ENCODE measurements at places on chromosomes 7 and 10. TPM values are rescaled to one million over a fixed set of nuclear protein-coding genes. Genes with fewer than 3 reads are reported as not detected.

DNA sequence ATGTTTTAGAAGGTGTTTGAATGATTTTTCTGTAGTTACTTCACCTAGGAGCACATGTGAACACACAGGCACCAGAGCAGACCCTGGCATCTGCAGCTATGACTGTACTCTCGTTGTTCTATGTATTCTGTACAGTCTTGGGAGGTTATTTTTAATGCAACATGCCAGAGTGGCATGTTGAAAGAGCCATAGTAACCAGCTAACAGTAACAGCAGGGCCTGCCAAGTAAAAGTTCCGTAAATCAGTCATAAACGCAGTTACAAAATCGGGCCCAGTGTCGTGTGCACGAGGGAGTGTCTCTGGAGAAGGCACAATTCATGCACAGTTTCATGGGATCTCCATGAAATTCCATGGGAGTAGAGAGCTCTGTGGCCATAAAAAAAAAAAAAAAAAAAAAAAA is 108.3 kb upstream of the CDK6 start:
- peak; percentile 51 for DNase-seq

GRCh38 chr10:36493516-36493880 is 631.9 kb upstream of the ANKRD30A start:
- no peak for DNase-seq

- no peak for DNase-seq
Measured at GRCh38 chr10:53477313-53477675, 704.7 kb upstream of the MBL2 start.

- no peak for DNase-seq
Measured at GRCh38 chr10:68957654-68958053, 1.7 kb downstream of the DDX21 start.

DNA sequence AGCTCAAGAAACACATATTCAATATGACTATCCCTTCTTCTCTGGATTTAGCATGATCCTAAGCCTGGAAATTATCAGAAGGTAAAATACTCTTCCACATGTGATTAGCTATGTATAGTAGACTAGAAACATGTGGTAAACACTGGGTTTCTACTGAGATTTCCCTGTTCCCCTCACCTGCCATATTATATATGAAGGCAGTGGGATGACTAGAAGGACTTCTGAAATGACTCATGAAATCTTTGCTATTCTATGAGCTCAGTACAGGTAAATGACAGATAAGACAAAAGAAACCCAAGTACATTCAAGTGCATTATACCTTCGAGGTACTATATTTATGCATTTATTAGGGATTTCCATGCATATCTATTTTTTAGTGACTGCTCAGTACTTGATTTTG is 152.9 kb downstream of the DNAJB9 start:
- DNase-seq, result no peak

DNA sequence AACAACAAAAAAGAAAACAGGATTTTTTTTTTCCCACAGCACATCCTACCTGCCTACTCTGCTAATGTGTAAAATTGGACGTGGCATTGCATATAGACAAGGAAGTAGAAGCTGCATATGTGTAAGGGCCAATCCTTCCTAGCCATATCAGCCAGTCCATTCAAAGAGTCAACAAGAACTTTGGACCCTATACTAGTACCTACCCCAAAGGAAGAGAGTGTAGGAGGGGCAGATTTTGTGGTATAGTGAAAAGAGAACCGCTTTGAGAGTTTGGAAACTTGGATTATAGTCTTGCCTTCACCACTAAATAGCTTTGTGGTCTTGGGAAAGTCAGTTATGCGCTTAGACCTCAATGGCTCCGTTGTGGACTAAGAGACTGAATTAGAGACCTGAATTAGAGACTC is 12.1 kb upstream of the MCU start:
- no peak for DNase-seq

DNA sequence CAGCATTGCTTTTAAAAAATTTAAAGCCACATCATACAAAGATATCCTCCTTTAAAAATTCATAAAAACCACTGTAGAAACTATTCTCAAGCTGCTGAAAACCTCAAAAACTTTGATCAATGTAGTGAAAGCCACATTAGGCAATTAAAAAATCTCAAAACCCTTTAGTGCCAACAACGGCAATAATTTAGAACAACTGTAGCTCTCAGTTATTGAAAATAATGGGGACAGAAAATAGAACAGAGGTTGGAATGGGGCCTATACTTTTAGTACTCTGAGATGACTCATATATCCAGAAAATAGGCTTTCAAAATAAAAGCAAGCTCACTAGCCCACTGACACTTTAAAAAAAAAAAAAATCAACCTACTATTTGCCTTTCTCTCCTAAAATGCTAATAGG is 87.5 kb downstream of the GSAP start:
- DNase-seq, result no peak

- no peak for DNase-seq
Measured at GRCh38 chr7:50312250-50313162, 8.0 kb downstream of the IKZF1 start.

DNA sequence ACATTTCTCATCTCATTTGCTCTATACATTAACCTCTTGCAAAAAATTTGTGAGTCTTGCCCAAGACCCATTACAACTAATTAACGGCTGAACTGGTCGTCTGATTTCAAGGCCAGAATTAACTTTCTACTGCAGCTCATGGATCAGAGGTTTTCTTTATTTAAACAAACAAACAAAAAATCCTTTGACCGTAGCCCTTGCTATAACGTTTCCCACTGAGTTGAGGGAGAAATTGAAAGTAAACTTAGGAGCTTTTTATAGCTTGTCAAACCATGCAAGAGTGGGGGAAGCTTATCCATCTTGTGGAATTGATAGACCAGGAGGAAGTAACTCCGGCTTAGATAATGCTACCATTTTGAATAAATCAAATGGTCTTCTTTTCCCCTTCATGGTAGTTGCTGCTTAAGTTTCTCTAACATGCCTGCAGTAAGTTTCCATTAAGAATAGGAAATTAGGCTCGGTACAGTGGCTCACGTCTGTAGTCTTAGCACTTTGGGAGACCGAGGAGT is 3.3 kb downstream of the SRGN start:
- no peak for DNase-seq

GRCh38 chr10:77497748-77498147 is 139.9 kb downstream of the KCNMA1 start:
- no peak for DNase-seq

- DNase-seq, result no peak
Measured at GRCh38 chr7:90666186-90666585, 70.1 kb downstream of the CDK14 start.

GRCh38 chr7:122260336-122260735 is 44.2 kb downstream of the FEZF1 start:
- DNase-seq, result no peak

DNA sequence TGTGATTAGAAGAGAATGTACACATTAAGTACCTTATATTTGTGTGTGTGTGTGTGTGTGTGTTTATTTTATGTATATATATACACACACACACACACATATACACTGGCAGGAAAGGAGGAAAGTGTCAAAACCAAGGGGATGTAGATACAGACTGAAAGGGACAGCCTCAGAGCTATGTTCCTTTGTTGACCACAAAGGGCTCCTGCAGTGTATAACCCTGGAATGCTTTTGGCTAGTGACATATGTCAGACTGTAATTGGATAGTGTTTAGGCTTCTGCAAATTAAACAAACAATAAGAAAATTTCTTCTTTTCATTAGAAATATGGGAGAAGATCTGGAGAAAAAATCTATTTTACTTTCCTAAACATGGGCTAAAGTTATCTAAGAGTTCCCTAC is 15.9 kb downstream of the GBF1 start:
- DNase-seq, result no peak

DNA sequence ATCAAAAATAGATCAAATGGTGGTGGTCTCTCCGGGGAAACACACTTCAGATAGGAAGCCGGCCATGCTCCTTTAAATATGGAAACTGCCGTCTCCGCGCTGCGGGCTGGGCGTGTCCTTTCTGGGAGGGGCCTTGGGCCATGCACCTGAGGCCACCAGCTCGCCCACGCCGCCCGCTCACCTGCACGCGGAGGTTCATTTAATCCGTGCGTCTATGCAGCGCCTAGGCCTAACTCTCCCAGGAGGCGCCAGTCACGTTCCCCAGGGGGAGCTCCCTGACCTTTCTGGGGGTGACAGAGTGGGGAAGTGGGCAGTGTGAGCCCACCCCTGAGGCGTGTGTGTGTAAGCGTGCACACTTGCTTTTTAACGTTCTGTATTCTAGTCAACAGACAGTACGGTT is 64.0 kb downstream of the C10orf143 start:
- DNase-seq, result no peak

- no peak for DNase-seq
Measured at GRCh38 chr7:44470135-44470479, 20.4 kb downstream of the NUDCD3 start.

DNA sequence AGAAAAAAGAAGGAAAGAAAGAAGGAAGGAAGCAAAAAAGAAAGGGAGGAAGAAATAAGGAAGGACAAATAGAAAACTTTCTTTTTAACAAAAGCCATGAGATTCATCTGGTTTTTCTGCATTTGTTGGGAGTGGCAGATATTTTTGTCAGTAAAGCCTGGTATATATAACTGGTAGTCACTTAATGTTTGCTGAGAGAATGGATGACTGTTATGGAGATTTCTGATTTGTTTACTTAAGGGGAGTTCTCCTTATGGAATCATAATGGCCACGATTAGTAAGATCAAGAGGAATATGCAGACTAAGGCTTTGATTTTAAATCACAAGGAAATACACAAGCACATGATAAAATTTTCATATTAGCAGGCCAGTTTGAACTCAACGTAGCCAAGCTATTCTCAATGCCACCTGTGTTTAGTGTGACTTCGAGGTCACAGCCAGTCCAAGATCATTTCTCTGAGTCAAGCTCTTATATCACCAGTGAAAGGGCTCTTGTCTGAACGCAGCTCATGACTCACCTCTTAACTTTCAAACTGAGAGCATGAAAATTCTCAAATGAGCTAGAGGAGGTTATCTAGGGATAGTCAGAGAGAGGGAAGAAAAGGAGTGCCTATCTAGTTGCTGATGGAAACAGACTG is 445.1 kb upstream of the ZMIZ1 start:
- peak; percentile 19 for DNase-seq

DNA sequence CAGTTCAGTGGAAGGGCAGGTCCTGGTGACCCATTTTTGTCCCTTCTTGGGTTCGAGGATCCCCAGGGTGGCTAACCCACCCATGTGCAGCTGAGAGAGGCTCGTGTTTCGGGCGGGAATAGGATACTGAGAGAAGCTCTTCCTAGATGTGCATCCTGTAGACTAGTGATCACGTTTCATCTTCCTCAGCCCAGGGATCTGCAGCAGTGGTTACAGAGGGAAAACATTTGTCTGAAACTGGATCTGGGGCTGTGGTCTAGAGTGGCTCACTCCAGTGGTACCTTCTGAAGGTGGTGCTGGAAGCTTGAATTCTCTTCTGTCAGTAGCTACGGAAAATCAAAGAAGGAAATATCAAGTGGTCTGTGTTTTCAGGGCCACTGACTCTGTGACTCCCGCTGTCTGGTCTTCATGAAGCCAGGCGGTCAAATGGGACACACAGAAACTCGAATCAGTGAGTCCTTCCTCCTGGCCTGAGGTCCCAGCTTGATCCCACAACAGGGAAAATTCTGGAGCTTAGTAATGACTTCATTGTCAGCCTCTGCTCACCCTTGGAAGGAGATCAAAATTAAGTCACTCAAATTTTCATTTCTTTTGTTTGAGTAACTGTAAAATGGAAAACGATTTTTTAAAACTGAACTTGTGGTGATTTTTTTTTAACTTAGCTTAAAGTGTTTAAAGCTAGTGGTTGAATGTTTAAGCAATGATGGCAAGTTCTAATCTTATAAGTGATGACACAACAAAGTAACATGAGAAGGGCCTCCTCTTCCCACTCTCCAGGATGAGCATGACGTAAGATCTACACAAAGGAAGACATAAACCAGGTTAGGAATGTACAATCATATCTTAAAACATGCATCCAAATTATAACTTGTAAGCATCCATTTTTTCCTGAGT is 469.3 kb upstream of the KLF6 start:
- no peak for DNase-seq

- no peak for DNase-seq
Measured at GRCh38 chr10:124416733-124417132, 2.0 kb downstream of the OAT start.

DNA sequence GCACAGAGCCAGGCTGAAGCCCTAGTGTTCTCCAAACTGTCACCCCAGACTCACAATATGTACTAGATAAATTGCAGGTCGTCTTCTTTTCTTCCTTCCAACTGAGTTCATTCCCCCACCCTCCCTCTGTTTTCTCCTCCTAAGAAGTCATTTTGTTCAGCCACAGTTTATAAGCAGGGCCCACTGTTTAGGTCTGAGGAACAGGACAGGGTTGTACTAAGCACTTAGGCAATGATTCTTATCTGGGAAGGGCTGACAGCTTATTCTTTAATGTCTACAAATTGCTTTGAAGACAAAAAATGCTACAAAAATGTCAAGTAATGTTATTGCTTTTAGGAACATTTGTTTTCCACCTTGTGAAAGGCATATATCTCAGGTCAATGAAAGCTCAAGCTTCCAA is 59.1 kb downstream of the CDC123 start:
- no peak for DNase-seq

GRCh38 chr10:35091994-35092790 is 2.1 kb upstream of the CUL2 start:
- DNase-seq, result no peak

GRCh38 chr7:118325450-118325808 is 100.9 kb downstream of the ANKRD7 start:
- no peak for DNase-seq

DNA sequence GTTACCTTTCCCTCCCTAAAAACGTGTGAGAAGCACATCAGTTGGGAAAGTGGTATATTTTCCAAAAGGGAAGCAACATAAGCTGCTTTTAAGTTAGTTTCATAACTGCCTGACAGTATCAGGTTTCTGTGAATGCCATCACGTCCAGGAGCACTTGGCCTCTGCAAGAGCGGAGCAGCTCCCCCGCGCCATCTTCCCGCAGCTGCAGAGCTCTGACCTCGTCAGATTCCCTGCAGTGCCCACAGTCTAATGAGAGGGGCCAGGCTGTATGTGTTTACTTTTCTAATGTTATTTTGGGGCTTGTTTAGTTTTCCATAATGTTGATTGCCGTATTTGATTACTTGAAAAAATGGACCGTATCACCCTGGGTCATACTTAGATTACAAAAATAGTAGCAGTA is 74.2 kb downstream of the MGMT start:
- no peak for DNase-seq

DNA sequence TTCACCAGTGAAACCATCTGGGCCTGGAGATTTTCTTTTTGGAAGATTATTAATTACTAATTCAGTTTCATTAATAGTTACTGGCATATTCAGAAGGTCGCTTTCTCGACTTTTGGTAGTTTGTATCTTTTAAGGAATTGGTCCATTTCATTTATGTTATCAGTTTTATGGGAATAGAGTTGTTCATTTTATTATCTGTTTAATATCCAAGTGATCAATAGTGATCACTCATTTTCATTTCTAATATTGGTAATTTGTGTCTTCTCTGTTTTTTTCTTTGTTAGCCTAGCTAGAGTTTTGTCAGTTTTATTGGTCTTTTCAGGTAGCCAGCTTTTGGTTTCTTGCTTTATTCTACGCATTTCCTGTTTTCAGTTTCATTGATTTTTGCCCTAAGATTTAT is 31.0 kb downstream of the MKLN1 start:
- DNase-seq, result no peak

The AKR1C4 gene
- total RNA-seq, result not detected

The THSD7A gene
- total RNA-seq, result 5.4 TPM

The CBX3 gene
- 81.4 TPM for total RNA-seq

The OR2A42 gene
- total RNA-seq, result 0.32 TPM

The PGAM2 gene
- total RNA-seq, result 0.84 TPM

The GATA3 gene
- total RNA-seq, result 0.55 TPM

The STAG3 gene
- 2.4 TPM for total RNA-seq

The TEX36 gene
- total RNA-seq, result not detected

The RNF148 gene
- total RNA-seq, result 0.54 TPM

The NAT16 gene
- not detected for total RNA-seq

The GNB2 gene
- 197 TPM for total RNA-seq

The CTAGE8 gene
- total RNA-seq, result 1.7 TPM

The PLXDC2 gene
- total RNA-seq, result 19.9 TPM

The DRGX gene
- total RNA-seq, result 0.35 TPM

All from mucosa of descending colon (tissue), 3 donors.